Activated gamma-delta T cell treated with anti-CD3 and anti-CD28 coated beads, Interleukin-2, amount 50 U/mL, for 16 hours (primary cell): ENCODE measurements at places on chromosomes 2 and 18.

DNA sequence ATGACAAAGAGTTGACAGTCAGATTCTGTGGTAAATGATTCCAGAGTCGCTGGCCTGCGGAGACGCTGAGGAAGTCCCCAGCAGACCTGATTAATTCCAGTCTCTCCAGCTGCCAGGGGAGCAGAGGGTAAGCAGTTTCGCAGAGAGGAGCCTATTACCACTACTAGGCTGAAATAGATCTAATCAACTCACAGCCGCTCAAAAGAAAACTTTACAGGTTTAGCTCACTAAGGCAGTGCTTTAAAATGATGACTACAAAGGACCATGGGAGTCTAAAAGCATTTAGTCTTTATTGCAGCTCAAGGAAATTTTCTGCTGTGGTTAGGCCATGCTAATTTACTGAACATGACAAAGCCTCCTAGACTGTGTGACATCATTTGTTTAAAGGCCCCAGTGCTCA, 445.6 kb upstream of the POU3F3 start:
- no peak for DNase-seq

DNA sequence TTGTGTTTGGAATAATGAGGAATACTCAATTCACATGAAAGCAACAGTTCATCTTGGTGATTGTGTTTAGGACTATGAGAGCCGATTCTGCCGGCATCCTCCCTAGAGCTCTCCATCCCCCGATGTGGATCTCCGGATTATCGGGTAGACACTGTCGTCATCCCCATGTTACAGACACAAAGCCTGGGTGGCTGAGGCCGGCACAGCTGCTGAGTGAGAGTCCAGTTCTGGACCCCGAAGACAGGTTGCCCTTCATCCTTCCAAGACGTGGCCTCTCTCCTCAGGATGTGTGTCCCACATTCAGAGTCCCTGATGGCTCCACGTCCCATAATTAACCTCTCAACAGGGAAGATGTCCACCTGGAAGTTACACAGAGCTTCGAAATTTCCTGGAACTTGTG, 129.3 kb downstream of the HDAC4 start:
- no peak for DNase-seq

DNA sequence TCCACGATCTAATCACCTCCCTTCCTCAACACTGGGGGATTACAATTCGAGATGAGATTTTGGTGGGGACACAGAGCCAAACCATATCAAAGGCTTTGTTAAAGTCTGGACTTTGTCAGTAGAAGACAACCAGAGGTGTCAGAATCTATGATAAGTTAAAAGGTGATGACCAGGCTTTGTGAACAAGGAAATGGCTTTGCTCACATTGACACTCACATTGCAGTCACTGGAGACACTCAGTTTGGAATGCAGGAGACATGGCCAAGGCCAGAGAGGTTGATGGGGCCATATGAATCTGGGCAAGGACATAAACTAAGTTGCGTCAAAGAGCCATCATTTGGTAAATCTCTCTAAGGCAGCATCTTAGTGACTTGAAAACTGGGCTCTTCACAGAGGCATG, 678.2 kb upstream of the FSHR start:
- DNase-seq: no peak

- DNase-seq: no peak
Measured at GRCh38 chr2:178072383-178073301, at the start of gene PDE11A. TSS of gene PDE11A (minus strand) at chr2:178072777. CDS start at chr2:178072437, 340 bp downstream.

DNA sequence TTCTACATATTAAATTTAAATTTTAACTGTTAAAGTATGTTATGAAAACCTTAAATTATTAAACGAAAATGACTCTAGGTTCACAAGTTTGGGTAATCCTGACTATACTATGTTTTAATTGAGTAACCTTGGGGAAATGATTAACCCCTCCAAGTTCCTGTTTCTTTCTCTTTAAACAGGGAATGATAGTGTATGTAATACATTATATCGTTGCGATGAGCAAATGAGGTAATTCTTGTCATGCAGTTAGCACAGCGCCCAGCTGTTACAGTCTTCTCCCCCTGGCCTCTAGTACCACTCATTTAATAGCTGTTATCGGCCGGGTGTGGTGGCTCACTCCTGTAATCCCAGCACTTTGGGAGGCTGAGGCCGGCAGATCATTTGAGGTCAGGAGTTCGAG, 80.4 kb downstream of the MTA3 start:
- DNase-seq: no peak
